SW480 (cell line): ENCODE measurements at places on chromosomes 3 and 15.

- DNase-seq = no peak
Measured at GRCh38 chr15:37034835-37035748, 65.3 kb downstream of the MEIS2 start.

DNA sequence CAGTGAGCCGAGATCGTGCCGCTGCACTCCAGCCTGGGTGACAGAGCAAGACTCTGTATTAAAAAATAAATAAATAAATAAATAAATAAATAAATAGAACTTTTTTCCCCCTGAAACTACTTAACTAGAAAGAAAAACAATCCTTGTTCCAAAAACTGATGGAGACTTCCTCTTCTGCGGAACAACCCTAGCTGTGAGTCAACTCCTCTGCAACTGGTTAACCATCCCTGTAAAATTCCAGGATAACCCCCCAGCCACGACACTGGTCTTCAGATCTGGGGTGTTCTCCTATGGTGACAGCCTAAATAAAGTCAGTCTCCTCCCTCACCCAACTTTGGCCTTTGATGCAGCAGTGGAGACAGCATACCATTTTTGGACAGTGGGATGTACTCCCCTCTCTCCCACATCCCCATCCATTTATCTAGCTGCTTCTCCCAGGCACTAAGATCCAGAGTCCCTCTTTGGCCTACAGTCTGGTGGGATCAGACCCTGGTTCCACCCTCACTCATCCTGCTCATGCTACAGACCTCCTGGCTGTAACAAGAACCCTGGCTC is 352.6 kb downstream of the OCA2 start:
- DNase-seq = no peak

DNA sequence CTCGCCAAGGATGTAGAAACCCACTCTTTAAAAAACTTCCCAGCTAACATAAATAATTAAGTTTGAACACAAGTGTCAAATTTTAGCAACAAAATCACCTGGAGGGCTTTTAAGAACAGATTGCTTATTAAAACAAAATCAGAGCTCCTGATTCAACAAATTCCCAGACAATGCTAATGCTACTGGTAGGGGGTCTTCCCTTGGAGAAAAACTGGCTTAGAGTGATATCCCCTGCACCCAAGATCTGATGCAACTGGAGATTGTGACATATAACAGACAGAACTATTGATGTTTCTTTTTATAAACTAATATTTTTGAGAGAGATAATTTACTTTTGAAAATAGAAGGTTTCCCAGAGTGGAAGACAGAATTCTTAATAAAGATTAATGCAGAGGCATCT is 19.9 kb downstream of the IGSF10 start:
- no peak for DNase-seq

- no peak for DNase-seq
Measured at GRCh38 chr3:186525369-186526255, 18.6 kb downstream of the CRYGS start.

DNA sequence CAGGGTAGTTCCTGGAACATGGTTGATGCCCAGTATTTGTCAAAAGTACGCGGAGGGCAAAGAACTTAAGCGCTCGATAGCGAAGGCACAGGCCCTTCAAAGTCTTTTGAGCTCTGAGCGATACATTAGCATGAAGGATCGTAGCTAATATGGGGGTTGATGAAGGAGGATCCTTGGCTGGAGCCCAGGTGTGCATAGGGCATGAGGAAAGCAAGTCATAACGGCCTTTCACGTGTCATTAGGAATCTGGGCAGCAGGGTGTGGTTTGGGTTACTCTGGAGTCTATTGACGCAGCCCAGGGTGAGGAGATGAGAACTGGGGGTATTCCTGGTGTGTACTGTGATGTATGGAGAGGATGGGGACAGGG is 31.7 kb downstream of the SPINK8 start:
- DNase-seq = peak; percentile 74

DNA sequence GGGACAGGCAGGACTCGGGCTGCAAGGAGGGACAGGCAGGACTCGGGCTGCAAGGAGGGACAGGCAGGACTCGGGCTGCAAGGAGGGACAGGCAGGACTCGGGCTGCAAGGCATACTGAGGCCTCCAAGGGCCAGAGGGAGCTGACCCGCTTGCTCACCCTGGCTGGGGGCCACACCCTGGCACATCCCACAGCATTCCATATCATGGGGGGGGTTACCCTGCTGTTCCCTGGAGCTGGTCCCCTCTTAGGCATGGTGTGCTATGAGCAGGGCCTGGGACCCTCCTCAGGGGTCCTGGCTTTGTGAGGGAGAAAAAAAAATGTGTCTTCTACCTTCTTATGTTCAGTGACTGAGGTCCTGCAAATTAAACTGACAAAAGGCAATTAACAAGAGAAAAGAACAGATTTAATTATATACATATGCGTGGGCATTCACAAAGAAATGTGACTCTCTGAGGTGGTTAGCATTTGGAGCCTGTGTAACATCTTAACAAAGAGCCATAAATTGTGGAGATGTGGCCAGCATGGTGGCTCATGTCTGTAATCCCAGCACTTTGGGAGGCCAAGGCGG is 97.6 kb upstream of the ALDH1A3 start:
- DNase-seq = no peak

GRCh38 chr3:194329583-194329965 is 21.6 kb downstream of the CPN2 start:
- no peak for DNase-seq

DNA sequence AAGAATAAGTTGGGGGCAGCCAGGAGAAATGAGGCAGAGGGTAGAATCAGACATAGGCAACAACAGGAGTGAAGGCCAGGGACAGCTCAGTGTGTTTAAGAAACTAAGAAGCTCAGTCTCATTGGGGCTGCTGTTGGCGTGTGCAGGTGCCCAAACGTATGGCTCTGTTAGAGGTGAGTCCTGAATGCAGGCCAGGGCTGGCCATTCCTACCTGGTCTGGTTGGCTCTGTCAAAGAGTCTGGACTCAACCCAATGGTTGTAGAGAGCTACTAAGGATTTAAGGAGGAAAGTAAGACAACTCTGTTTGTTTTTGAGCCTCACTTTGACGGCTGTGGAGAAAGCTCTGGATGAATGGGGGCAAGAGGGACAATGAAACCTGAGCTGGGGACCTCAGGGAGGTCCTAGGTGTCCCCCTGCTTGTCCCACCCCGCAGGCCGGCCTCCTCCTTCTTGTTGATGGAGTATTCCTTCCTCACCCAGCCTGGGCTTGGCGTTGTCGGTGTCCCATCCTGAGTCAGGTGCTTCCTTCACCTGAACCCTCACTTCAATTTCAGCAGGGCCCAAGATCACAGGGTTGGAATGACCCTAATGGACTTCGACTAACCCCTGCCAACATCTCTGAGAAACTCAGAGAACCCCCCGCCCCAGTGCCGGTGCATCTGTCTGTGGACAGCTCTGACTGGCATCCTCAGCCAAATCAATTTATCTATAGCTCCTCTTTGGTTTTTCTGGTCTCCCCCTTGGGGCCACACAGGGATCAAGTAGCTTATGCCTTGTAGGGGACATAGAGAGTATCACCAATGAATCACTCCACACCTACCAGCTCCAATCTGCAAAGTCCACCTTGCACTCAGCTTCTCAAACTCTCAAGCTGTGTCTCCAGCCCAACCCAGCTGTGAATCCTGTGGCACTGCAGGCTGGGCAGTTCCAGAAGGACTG is 8.3 kb downstream of the ITGA11 start:
- no peak for DNase-seq

DNA sequence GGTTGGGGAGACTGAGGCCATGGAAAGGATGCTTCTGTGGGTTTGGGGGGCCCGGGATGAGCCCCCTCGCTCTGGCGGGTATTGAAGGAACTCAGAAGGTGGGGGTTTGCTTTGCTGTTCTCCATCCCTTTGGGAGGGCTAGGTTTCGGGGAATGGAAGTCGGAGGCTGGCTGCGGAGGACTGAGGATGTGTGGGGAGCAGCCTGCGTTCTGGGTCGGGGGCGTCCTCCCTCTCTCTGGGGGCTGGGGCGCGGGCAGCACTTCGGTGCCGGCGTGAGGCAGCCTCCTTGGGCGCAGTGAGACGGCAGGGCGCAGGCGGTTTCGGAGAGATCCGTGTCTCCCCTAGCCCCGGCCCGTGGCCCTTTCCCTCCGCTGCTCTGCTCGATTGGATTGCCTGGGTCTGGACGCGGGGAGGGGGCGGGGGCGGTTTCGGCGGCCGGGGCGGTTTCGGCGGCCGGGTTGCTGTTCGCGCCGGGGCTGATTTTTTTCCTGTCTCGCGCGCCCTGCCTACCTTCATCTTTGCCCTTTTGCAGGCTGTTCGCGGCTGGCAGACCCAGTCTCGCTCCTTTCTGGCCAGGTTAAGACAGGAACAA is 1.4 kb downstream of the PTPRG start:
- no peak for DNase-seq

- DNase-seq = no peak
Measured at GRCh38 chr3:103499132-103499900, 1064.5 kb downstream of the ZPLD1 start.

- peak; percentile 29 for DNase-seq
Measured at GRCh38 chr3:178320456-178321351, 215.5 kb upstream of the KCNMB2 start.

GRCh38 chr15:90074916-90075315 is 27.4 kb downstream of the IDH2 start:
- DNase-seq = no peak

DNA sequence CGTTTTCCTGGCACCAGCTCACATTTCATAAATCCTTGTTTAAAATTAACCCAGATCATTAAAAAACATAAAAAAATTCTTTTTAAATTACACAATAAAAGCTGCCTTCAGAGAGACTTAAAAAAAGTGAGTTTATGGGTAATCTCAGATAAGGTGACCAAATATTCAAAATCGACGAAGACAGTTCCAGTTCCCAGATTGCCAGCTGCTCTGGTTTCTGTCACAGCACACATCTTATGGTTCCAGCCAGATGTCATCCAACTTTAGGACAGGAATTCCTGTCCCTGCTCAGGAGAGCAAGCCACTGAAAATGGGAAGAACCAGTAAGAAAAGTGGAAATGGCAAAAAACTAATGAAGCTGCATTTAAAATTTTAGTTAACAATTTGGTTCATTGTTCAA is 15.8 kb upstream of the ZNF770 start:
- no peak for DNase-seq

DNA sequence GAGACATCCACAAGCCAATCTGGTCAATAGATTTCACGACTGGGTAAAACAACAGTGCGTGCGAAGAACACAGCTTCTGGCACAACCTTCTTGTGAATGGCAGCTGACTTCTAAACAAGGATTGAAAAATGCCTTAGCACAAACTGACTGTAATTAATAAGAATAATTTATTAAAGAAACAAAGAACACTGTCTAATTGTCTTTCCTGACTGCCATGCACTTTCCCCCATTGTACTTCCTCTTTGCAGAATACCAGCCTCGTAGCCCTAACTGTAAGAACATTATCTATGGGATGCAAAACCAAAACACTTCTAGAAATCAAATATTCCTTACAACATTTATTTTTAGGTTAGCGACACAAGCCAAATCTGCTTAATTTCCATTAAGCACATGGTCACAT is 6.5 kb downstream of the FOXP1 start:
- no peak for DNase-seq

GRCh38 chr3:31777092-31777491 is 204.0 kb downstream of the OSBPL10 start:
- DNase-seq = no peak
